D721Med (cell line): ENCODE measurements at places on chromosomes 6 and 20.

DNA sequence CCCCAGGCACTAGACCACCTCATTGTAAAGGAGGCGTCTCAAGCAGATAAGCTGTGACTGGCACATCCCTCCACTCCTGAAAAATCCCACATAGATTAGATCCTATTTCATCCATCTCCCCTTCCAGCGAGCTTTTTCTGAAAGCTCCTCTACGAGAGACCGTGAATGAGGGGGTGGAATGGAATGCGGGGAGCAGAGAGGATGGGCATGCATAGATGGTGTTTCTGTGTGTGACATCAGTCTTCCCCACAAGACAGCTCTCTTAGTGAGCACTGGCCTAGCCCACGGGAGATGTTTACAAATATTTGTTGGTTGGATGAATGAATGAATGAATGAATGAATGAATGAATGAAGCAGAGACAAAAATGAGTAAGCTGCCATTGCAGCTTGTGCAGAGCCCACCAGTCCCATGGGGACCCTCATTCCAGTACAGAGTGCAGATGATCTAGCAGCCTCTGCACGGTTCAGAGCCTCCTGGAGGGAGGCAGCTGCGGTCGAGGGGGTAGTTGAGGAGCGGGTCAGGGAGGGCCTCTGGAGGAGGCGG is 98.4 kb downstream of the DLGAP4 start:
- DNase-seq: no peak

- no peak for DNase-seq
Measured at GRCh38 chr6:6634735-6635075, 46.2 kb downstream of the LY86 start.

DNA sequence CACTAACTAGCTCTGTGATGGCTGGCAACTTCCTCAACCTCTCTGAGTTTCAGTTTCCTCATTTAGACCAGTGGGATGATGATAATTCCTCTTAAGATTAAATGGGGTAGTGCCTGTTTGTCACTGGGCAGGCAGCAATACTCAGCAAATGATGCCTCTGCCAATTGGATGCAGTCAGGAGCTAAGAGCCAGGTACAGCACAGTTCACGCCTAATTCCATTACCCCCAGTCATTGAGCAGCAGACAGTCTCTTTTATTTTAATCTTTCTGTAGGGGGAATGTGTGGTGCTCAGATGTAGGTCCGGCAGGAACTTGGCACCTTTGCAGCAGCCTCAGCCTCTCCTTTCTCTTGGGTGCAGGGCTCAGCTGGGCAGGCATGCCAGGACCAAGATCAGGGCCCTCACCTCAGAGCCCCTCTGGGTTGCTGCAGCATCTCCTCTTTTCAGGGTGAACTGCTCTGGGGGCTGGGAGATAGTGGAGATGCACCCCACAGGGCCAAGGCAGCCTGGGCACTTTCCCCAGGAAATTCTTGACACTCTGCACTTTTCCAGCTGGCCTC is 243.8 kb downstream of the LRFN2 start:
- DNase-seq: no peak

- no peak for DNase-seq
Measured at GRCh38 chr6:32192608-32193039, at the start of gene GPSM3. Gene GPSM3 (minus strand): TSS chr6:32192643. CDS start chr6:32192513, 130 bp downstream.

DNA sequence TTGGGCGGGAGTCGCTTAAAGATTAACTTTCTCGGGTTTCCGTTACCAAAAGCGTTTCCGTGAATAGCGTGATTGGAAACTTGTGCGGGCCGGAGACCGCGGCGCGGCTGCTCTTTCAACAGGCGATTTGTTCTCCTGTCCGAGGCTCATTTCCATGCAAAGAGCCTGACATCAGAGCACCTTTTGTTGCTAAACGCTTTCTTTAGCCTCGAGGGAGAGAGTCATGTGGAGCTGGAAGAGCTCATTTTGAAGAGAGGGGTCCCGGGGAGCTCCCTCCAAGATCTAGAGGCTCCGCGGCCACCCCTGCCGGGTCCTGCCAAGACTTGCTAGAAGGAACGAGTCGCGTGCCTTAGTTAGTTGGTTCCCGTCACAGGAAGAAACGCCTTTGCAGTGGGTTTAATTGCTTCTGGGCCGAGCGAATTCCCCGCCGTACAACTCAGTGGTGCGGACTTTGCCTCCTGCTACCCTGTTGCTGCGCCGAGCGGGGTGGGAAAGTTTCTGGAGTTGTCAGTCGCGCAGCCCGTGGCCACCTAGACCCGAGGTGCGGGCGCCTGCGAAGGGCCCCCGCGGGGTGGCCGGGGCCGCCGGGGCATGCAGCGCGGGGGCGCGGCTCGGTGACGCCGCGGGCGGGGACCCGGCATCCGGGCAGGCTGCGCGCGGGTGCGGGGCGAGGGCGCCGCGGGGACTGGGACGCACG is at the start of gene SASH1:
Gene SASH1, plus strand, starts transcription at position 489 of the 697 bp plus-strand sequence. CDS start 230 bp downstream, outside the sequence.
- no peak for DNase-seq

- DNase-seq: no peak
Measured at GRCh38 chr6:110566346-110567125, 90.1 kb upstream of the SLC22A16 start.

DNA sequence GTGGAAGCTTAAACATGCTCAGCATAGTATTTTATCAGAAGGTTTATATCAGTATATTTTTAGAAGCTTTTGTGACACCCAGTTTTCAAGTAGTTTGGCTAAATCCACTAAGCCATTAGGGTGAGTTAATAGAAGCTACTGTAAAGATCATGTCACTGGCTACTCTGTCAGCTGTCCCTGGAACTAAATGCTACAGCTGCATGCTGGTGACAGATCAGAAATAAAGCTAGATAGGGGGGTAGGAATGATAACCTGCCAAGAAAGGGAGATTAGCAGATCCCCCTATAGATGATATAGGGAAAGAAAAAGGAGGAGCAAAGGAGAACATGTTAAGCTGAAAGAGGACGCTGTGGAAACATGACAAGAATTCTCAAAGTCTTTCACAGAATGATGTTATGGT is 363.2 kb downstream of the QKI start:
- DNase-seq: no peak

DNA sequence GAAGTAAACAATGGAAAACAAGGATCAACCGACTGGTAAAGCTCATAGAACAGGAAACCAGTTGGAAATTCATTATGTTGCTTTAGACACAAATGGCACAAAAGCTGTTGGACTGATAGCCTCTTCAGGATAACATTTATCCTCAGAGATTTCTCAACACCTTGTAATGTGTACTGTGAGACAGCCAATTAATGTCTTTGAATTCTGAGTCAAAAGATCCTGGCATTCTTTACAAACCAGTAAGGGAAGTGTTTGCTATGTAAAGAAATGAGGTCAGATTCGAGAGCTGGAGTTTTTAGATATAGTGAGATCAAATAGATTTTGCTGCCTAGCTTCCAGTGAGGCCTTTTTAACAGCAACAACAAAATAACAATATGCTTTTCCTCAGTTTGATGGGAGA is 439.2 kb downstream of the C6orf118 start:
- DNase-seq: no peak

DNA sequence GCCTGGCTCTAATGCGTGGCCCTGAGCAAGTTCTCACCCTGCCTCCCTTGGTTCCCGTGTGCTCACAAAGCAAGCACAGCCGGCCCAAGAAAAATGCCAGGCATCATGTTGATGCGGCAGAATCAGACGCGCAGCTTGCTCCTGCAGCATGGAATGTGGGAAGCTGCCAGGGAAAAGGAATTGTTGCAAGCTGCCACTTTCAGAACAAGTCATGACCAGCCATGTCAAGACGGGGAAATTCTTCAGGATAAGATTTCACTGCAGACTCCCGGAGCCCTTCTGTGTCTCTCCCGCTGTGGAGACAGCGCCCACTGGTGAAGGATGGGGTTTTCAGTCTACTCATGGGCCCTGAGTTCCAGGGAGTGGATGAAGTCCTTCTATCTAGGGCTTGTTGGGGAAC is 4.6 kb downstream of the DACT2 start:
- DNase-seq: no peak

DNA sequence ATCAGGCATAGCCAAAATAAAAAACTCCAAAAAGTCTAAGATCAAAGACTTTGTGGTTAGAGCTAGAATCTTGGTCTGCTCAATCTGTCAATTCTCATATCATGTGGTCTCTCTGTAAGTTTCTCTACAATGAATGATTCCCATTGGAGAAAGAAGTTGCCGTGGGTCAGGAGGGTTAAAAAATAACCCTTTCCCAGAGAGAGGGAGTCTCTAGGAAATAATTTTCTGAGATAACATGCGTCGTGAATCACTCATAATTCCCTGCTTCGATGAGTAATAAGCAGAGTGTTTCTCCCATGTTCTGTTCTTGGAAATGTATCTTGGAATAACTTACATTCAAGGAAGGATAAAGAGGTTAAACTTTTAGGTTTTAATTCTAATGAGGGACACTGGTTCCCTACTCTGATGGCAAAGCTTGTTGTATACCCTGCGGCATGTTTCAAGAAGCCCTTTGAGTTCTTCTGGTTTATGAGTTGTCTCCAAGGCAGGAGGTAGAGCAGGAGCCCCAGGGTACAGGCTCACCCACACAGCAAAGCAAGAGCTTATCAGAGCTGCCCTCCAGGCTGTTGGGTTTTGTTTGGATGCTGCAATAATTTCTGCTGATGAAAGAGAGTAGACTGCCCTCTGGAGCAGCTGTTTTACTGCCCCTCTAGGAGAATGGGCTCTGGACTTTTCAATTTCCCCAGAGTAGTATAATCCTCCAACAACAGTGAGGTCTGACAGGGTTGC is 599.1 kb downstream of the QKI start:
- no peak for DNase-seq

DNA sequence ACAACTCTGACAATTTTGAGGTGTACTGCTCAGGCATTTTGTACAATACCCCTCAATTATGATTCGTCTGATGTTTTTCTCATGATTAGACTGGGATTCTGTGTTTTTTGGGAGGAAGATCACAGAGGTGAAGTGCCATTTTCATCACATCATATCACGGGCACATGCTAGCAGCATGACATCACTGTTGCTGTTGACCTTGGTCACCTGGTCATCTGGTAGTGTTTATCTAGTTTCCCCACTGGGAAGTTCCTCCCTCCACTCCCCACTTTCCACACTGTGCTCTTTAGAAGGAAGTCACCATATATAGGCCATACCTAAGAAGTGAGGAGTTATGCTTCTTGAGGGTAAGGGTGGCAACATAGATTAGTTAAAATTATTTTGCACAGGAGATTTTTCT is 20.8 kb downstream of the GCM2 start:
- no peak for DNase-seq

- no peak for DNase-seq
Measured at GRCh38 chr6:152575621-152576150, 61.5 kb downstream of the SYNE1 start.

DNA sequence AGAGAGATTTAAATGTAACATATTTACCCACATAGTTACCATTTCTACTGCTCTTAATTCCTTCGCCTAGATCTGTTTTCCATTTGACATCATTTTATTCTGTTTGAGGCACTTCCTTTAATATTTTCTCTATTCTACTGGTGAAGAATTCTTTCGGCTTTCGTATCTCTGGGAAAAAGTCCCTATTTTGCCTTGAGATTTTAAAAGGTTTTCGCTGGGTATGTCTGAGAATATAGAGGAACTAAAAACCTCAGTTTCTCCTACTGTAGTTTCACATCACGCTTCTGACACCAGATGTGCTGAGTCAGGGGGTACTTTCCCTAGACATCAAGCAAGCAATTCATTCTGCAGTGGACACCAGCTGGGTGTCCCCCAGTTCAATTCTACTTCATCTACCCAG is 61.7 kb downstream of the E2F3 start:
- DNase-seq: no peak

GRCh38 chr6:146914489-146915483 is 289.4 kb upstream of the STXBP5 start:
- no peak for DNase-seq

DNA sequence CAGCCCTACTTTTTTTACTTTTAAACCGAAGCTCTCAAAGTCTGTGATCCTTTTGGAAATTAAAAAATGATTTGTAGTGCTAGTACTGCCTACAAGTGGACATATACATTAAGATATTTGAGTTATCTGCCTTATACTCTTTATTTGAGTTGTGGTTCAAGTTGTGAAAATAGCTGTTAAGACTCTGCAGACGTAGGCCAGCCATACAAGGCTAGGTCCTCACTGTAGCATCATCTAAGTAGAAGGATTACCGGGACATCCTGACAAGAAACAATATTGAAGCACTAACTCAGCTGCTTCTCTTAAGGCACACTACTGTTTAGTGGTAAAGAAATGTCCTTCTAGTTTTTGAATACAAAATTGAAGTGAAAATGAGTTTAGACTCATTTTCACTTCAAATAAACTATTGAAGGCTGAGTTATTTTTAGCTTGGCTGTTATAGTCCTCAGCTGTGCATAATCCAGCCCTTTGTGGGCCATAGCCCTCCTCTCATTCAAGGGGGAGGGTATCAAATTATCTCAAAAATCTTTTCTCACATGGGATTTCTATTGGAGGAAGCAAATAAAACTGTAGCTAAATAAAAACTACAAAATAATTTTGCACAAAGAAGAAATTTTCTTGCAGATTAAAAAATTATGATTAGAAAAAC is 68.1 kb downstream of the JAG1 start:
- no peak for DNase-seq

GRCh38 chr6:144331491-144331969 is 46.4 kb downstream of the UTRN start:
- no peak for DNase-seq

DNA sequence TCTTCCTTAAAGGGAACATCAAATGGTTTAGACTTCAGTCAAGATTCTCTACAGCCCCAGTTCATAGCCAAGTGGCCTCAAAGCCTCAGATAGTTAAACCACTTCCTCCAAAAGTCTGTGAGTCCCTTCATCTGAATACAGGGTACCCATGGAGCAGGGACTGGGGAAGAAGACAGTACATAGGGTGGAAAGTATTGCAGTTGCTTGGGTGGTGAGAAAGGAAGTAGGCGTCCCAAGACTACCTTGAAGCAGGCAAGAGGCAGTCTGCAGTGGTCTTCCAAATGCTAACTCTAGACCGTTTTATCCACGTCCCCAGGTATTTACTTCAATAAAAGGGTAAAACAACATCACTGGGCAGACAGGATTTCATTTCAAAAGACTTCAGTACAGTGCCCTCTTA is 2.0 kb downstream of the FYN start:
- no peak for DNase-seq

DNA sequence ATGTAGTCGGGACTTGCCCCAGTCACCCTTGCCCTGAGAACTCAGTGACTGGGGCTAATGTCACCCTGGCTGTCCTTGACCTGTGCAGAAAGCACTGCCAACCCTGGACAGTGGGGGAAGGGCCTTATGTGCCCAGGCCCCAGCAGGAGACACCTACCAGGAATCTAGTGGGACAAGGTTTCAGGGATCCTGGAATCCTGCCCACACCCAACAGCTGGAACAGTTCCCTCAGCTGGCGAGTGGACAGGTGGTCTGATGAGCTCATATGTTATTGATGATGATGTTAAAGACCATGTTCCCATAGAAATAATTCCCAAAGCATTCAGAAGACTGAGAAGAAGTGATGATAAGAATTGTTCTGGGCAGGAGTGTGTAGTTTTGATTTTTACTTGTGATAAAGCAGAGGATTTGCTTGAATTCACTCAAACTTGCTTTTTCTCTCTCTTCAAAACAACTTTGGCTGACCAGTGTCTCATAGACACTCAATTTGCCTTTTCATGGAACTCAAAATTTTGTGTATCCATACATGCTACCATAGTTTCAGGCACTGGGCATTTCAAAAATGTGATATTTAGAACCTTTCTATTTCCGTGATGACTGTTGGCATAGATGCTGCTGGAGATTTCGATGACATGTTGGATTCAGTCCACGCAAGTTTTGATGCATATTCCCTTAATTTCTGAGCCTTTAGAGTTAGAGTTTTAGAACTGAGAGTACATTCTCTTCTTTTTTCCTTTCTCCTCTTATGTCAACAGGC is 79.3 kb downstream of the SLC22A3 start:
- DNase-seq: no peak
